Effector CD4-positive, alpha-beta T cell (primary cell): ENCODE measurements at places on chromosomes 5 and 9.

DNA sequence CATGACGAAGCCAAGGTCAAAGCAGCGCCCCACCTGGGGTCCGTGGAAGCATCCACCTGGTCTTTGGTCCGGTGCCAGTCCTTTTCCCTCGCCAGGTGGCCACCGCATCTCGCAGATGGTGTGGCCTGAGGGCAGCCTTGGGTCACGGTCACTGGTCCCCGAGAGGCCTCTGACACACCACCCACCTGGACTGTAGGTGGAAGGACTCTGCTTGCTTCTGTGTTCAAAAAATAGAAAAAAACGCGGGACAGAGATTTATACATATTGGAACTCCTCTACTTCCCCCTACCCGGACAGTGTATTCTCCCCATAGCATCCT lies 466 bp upstream of the TTC39B start:
- DNase-seq, result no peak

DNA sequence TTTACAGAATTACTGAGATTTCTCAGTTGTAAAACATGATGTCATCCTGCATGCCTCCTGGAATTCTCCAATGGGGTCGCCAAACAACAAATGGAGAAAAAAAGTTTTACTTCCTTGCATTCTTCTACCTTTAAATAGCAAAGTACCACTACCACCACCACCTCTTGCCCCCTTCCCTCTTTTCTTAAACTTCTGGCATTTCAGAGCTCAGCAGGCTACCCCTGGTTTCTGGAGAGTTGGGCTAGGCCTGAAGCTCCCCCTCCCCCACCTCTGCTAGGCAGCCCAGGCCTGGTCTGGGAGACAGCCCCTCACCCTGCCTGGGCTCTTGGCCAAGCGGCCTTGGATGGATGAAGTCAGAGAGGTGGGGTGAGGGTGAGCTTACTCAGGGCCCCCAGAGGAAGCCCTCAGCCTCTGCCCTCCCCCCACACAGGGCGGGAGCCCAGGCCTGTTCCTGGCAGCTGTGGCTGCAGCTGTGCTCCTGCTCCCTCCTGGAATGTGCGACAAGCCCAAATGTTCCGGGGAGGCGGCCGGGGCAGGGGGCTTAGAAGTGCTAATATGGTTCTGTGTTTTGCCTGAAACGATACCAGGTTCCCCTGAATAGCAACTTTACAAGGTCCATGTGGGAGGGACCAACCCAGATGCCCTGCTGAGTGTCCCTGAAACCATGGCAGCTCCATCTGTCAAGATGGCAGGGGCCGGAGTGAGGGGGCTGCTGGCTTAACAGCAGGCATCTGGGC lies 6.0 kb upstream of the CCIN start:
- DNase-seq, result no peak

DNA sequence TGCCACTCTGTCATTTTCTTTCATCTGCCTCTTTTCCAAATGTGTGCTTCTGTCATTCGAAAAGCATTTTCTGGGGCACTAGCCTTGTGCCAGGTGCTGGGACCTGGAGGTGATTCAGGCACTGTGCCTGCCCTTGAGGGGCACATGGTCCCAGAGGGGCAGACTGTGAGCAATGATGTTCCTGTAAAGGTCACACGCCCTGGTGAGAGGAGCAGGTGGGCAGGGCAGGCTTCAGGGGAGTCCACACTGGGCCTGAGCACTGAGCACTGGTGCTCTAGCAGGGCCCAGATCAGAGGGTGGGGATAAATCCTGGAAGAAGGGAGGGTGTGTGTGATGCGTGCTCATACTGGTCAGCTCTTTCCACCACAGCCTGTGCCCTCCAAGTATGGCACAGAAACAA lies 77.8 kb downstream of the COL15A1 start:
- DNase-seq, result no peak

GRCh38 chr5:140349244-140349643 lies 2.8 kb upstream of the HBEGF start:
- DNase-seq, result no peak

DNA sequence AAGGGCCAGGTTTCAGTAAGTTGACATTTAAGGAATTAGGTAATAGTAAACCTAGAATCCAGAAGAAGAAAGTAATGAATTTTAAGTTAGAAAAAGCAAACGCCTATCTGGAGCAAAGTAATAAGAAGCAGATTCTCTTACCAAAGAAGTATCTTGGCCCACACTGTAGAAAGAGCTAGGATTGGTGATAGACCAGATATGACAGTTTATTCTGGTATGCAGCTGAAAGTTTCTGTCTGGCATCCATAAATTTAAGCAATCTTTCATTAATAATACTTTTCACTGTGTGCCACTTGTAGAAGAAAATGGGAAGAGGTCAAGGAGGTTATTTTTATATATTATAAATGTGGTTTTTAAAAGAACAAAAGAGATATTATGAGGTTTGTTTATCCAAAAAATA lies 3.0 kb downstream of the RECK start:
- DNase-seq, result no peak

DNA sequence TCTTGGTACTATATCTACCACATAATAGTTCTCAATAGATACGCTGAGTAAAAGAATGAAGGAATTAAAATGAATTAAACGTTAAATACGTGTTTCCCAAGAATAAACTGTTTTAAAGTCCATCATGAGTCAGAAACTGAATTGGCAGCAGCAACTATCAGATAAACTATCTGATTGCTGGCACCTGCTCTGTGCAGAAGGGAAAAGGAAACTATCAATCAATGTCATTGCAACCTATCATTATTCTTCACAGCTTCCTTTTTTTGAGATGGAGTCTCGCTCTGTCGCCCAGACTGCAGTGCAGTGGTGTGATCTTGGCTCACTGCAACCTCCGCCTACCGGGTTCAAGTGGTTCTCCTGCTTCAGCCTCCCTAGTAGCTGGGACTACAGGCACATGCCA lies 8.8 kb upstream of the WDR36 start:
- DNase-seq, result no peak

- no peak for DNase-seq
Measured at GRCh38 chr5:115453391-115454095, 91.0 kb downstream of the FEM1C start.

- DNase-seq, result no peak
Measured at GRCh38 chr9:129946246-129946995, 96.6 kb downstream of the FNBP1 start.

- no peak for DNase-seq
Measured at GRCh38 chr9:5871785-5872184, 18.9 kb upstream of the MLANA start.

DNA sequence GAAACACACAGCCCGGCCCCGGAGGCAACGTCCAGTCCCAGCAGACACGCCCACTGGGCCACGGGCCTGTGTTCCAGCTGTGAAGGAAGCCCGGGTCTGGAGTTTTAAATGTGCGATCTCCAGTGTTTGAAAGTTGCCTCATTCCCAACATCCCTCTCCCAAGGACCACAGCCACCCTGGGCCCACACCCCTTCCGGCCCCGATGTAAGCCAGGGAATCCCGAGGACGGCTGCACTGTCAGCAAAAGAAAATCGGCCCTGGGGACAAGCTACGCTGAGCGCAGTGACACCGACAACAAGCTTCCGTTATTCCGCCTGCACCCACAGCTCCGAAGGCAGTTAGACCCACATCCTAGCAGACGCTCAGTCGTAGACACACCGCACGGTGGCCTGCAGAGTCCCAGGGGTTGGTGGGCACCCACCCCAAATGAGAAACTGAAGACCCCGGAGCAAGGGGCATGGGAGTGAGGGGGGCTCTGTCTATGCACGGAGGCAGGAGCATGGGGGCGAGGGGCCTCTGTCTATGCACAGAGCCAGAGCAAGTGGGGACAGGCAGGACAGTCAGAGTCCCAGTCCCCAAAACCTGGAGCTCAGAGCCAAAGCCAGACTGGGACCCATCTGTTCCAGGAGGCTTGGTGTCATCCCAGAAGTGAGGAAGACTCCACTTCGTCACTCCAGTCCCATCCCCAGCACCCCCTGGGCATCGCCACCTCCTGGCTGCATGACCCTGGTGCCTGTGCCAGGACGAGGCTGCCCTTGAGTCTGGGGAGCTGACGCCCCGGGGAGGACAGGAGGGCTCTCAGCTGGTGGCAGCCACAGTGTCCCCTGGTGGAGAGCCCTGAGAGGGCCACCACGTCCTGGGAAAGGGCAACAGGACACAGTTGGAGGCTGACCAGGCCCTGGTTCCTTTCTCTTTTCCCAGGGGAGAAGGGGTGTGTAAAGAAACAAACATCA lies 23.4 kb downstream of the GLT6D1 start:
- no peak for DNase-seq

- no peak for DNase-seq
Measured at GRCh38 chr9:119126040-119126439, 243.2 kb downstream of the BRINP1 start.

DNA sequence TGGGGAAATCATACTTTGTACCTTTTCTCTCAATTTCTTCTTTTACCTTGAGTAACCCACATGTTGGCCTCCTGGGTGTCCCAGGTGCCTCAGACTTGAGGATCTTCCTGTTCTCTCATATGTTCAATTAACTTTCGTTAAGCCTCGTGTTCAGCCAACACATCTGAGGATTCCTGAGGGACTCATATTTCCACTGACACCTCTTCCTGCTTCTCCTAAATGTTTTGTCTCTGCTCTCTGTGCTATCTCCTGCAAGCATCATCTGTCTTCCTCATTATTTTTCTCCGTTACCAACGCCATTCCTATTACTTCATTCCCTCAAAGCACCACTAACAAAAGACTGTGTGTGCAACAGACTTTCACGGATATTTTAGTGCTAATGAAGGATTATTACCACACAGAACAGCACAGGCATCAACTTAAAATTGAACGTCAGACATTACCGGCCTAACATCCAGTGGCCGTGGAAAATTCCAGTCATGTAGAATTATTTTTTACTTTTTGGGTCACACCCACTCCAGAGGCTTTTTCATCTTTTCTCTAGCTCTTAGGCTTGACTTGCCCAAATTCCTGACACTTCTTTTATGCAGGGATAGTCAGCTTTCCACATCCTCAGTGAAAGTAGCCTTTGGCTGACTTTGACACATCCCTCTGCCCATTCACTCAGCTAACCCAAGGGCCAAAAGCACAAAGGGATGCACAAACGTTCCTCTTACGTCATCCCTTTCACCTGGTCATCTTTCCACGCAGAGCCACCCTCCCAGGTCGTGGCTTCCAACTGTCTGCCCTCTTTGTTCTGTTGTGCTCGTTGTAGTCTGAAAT lies 46.0 kb upstream of the OSMR start:
- no peak for DNase-seq

- DNase-seq, result no peak
Measured at GRCh38 chr9:108603141-108603540, 252.6 kb downstream of the ACTL7B start.

DNA sequence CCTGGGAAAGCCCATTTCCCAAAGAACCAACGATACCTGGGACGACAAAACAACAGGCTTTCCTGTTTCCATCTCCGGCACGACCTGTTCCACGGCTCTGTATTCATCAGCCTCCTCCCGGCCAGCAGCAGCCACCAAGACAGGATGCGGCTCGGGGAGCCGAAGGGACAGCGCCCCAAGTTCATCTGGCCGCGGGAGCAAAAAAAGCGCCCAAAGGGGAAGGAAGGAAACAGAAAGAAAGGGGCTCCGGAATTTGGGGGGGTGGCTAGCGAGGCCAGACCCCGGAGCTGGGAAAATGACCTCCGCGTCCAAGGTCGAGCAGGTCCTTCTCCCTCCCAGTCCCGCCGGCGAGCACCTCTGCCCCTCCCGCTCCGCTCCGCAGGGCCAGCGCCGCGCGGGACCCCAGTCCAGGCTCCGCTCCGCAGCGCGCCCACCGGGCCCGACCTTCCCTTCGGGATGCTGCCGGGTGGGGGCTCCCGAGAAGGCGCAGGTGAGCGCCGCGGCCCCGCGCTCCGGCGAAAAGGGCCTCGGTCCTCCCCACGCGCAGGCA lies 608 bp downstream of the ELOVL7 start:
- DNase-seq, result no peak

- DNase-seq, result no peak
Measured at GRCh38 chr9:112831281-112831851, 59.3 kb downstream of the SLC46A2 start.

DNA sequence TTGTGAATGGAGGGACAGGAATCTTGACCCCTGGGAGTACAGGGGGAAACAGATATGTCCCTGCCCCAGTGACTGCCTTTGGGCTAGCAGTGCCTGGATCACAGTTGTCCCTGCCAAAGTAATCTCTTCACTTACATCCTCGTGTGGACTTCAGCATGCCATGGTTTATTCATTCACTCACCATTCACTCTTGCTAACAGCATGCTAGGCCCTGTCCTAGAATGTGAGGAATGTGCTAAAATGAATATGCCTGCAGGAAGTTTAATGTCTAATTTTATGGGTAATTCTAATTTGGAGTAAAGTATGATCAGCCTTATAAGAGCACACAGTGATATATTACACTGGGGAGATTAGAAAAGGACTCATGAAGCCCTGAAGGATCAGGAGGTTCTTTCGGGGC lies 63.0 kb downstream of the FAT2 start:
- no peak for DNase-seq

GRCh38 chr5:17828681-17829080 lies 194.4 kb downstream of the TAF11L14 start:
- no peak for DNase-seq

DNA sequence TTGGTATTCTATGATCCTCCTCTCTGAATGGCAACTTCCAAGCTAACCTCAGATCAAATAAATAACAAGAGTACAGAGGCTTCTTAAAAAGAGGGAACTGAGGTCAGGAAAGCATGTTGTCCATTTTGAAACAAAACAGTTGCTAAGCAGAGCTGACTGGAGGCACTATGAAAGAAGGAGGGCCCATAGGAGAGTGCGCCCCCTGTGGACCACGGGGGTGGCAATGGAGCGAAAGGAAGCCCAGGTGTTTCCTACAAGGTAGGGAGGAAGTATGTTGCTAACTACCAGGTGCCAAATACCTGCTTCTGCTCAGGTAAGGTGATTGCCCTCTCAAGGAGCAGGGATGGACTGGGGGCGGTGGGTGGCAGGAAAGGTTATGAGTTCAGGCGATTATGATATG lies 101.8 kb upstream of the MAST4 start:
- DNase-seq, result no peak

DNA sequence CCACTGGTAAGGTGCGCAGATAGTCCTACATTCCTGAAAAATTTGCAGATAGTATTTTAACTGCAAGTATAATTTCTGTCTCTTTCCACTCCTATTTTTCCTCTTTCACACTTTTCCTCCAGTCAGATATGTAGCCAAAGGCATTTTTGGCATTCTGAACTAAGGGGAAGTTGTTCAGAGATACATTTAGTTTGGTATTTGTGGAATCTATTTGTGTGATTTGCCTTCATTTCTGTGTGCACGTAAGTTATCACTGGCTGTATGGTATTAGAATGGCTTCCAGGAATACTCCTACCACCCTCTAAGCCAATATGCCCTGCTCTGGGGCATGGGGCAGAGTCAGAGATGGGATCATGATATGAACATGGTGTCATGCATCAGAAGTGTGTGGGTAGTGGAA lies 45.8 kb upstream of the GRAMD2B start:
- DNase-seq, result no peak

GRCh38 chr5:88719434-88719833 lies 163.6 kb downstream of the MEF2C start:
- no peak for DNase-seq

DNA sequence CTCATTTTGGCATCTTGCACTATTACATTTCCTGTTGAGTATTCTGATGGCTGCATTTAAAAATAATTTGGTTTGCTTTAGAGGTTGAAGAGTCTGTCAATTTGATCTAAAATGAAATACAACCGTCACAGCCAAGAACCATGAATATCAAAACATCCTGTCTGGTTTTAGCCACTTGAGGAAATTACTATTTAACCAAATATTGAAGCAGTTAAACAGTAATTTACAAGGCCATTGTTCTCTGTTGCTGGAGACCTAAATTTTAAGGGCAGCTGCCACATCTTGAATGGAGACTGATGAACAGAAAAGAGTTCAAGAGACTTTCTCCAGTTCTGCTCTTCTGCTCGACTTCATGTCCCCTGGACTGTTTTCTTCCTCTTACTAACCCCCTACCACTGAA lies 549.4 kb downstream of the LRRC70 start:
- no peak for DNase-seq
